Pancreas (tissue), 10 donors: ENCODE measurements at places on chromosomes 7 and 10.
A peak's percentile ranks its signal among the peaks of the same experiment; 100 is the strongest.

DNA sequence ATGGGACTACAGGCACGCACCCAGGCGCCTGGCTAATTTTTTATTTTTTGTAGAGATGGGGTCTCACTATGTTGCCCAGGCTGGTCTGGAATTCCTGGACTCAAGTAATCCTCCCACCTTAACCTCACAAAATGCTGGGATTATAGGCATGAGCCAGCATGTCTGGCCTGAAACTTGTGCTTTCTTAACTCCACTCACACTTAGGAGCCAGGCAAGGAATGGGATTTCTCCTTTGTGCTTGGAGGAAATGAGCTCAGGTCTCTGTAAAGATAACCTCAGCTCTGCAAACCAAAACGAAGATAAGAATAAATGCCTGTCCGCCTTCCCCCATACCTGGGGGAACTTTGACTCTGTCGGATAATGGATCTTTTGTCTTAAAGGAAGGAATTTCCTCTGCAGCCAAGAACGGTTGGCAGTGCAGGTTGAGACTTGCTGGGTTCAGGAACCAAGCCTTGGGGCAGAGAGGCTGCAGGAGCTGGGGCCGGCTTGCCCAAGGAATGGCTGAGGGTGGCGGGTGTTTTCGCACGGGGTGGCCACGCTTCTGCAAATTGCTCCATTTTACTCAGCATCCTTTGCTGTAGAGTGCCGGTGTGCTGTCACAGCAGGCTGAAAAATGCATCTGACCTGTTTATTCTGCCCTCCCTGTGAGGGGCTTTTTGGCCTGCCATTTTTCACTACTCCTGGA is 174.2 kb downstream of the KIAA1217 start:
- no peaks in the 10 kb centered on the region for H3K27me3 ChIP-seq
- no peak overlapping the region for H3K4me3 ChIP-seq
- peak overlapping the region; percentile 87 for H3K27ac ChIP-seq
- DNase-seq: peak; percentile 33
- peaks cover 7% of the 10 kb centered on the region for H3K4me1 ChIP-seq
- no peaks in the 10 kb centered on the region for H3K36me3 ChIP-seq

DNA sequence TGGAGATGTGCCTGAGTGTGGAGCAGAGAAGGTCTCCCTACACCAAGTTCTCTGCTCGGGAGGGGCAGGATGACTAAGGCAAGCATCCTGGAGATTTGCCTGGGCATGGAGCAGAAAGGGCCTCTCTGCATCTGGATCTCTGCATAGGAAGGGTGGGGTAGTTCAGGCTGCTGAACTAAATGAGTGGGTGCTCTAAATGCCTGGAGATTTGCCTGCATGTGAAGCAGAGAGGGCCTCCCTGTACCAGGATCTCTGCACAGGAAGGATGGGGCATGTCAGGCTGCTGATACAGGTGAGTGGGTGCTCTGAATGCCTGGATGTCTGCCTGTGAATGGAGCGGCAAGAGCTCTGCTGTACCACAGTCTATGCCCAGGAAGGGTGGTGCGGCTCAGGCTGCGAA is 680.7 kb downstream of the SUGCT start:
- no peaks in the 10 kb centered on the region for H3K4me1 ChIP-seq
- no peaks in the 10 kb centered on the region for H3K36me3 ChIP-seq
- H3K27ac ChIP-seq: no peak overlapping the region
- no peak overlapping the region for H3K4me3 ChIP-seq

GRCh38 chr7:139574618-139575337 is 51.3 kb downstream of the CLEC2L start:
- DNase-seq: no peak
- no peaks in the 10 kb centered on the region for H3K27me3 ChIP-seq
- H3K36me3 ChIP-seq: no peaks in the 10 kb centered on the region
- no peak overlapping the region for H3K4me3 ChIP-seq

- peak; percentile 40 for DNase-seq
- H3K36me3 ChIP-seq: no peaks in the 10 kb centered on the region
- no peak overlapping the region for H3K4me3 ChIP-seq
Observed at GRCh38 chr10:103069453-103070331, 123.4 kb downstream of the NT5C2 start.

- no peak for DNase-seq
- H3K27ac ChIP-seq: no peak overlapping the region
- H3K4me1 ChIP-seq: no peaks in the 10 kb centered on the region
- no peaks in the 10 kb centered on the region for H3K36me3 ChIP-seq
- no peaks in the 10 kb centered on the region for H3K27me3 ChIP-seq
- H3K4me3 ChIP-seq: no peak overlapping the region
Observed at GRCh38 chr7:156177422-156178055, 365.3 kb upstream of the SHH start.

GRCh38 chr7:29606830-29607229 is 43.2 kb downstream of the PRR15 start:
- peaks cover 4% of the 10 kb centered on the region for H3K4me1 ChIP-seq
- H3K27me3 ChIP-seq: no peaks in the 10 kb centered on the region
- no peak overlapping the region for H3K4me3 ChIP-seq
- no peak overlapping the region for H3K27ac ChIP-seq

DNA sequence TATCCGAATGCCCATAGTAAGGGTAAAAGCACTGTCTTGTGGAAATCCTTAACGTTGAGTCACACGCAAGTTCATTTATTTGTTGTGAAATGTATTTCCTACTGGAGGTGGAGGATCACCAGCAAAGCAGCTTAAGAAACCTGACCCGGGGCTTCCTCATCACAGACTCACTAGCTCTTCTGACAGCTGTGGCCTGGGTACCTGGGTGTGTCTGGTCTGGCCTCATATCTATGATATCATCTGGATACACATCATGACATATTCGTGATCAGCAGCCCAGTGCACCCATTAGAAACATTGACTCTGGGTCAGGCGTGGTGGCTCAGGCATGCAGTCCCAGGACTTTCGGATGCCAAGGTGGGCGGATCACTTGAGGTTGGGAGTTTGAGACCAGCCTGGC is 8.8 kb downstream of the DRGX start:
- no peak overlapping the region for H3K4me3 ChIP-seq
- H3K36me3 ChIP-seq: no peaks in the 10 kb centered on the region
- no peaks in the 10 kb centered on the region for H3K27me3 ChIP-seq
- H3K27ac ChIP-seq: no peak overlapping the region
- no peak for DNase-seq

DNA sequence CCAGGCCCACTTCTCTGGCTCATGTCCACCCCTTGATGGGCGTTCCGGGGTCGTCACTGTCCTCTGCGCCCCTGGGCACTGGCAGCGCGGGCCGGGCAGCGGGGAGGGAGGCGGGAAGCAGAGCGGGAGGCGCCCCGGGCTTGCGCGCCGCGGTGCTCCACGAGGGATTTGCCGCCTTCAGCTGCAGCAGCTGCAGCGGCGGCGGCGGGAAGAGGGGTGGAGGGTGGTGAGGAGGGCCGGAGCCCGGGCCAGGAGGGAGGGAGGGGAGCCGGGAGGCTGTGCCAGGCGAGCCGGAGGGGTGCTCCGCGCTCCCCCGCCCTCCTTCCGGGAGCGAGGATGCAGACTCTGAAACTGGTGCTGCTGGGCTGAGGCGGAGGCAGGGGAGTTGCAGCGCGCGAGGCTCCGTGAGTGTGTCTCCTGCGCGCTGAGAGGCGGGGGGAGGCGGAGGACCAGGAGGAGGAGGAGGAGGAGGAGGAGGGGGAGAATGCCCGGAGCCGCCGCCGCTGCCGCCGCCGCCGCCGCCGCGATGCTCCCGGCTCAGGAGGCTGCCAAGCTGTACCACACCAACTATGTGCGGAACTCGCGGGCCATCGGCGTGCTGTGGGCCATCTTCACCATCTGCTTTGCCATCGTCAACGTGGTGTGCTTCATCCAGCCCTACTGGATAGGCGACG is at the start of gene LHFPL3:
TSS of gene LHFPL3 (plus strand) at position 308 of the 674 bp plus-strand sequence.
- H3K4me3 ChIP-seq: peak within 1 kb of the TSS; percentile 14
- no peak within 1 kb of the TSS for H3K27ac ChIP-seq
- no peaks in the 10 kb centered on the region for H3K4me1 ChIP-seq
- no peaks in the 10 kb centered on the region for H3K36me3 ChIP-seq
